ENCODE measurements at places on chromosomes 1 and 21.

GRCh38 chr1:230915078-230915477 lies 46.8 kb upstream of the C1orf198 start:
- no peak for DNase-seq

GRCh38 chr21:15908187-15908586 lies 178.4 kb downstream of the USP25 start:
- DNase-seq = no peak

GRCh38 chr21:36422279-36423098 lies 37.3 kb downstream of the CHAF1B start:
- DNase-seq = no peak

- no peak for DNase-seq
Measured at GRCh38 chr1:51738681-51739080, 121.8 kb downstream of the OSBPL9 start.

DNA sequence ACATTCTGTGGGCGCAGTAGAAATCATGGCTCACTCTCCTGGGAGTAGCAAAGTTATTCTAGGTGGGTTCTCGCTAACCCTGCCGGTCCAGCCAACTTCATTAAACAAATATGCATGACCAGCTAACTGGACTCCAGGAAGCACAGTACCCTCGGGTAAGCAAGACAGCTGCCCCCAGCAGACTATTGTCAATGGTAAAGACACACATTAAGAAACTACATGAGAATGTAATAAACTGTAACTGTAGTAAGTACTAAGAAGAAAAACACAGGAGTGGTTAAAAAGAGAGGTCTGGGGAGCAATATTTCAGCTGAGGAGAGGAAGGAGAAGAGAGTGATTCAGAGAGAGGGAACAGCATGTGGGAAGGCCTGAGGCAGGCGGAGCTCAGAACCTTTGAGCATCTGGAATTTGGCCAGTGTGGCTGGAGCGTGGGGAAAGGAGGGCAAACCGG lies 7.4 kb downstream of the SLC2A5 start:
- DNase-seq = no peak

All from GM04503 (cell line).